ENCODE measurements at places on chromosomes 1 and 21.

GRCh38 chr1:197083474-197083873 is 16.4 kb upstream of the F13B start:
- DNase-seq, result no peak

- DNase-seq, result peak; percentile 98
Measured at GRCh38 chr1:12040457-12041051, 21.3 kb downstream of the MIIP start.

GRCh38 chr1:26079178-26079563 is 11.7 kb upstream of the TRIM63 start:
- no peak for DNase-seq

DNA sequence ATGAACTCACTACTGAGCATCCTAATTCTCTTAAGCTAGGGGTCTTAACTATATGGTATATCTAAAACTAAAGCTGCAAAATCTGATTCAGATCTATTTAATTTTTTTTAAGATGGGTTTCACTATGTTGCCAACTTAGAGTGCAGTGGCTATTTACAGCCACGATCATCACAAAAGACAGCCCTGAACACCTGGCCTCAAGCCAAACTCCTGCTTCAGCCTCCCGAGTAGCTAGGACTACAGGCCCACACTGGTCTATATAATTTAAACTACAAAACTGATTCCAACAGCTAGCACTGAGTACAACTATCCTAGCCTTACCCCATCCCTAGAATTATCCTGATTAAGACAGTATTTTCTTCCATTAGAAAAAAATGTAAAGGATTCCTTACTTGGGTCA is 37.1 kb downstream of the EIF4G3 start:
- DNase-seq, result no peak

DNA sequence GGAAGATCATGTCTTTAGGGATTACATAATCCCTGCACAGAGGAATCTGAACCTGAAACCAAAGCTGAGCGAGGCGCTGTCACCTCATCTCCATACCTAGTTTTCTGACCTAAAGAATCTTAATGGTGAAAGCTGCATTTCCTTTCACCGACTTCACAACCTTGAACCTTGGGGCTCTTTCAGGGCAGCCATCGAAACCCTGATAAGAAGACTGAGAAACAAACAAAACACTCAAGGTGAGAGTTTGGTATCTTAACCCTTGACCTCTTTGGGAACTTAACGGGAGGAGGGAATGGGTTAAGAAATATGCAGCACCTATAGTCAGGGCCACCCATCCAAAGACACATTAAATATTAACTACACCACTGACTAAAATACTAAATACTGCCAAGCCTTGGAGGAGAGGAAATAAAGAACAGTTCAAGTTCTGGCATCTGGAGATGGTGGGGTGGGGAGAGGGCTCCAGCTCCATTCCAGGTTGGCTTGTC is 2.0 kb downstream of the C1orf116 start:
- DNase-seq, result no peak

GRCh38 chr1:245512980-245513578 is 358.3 kb downstream of the KIF26B start:
- no peak for DNase-seq

DNA sequence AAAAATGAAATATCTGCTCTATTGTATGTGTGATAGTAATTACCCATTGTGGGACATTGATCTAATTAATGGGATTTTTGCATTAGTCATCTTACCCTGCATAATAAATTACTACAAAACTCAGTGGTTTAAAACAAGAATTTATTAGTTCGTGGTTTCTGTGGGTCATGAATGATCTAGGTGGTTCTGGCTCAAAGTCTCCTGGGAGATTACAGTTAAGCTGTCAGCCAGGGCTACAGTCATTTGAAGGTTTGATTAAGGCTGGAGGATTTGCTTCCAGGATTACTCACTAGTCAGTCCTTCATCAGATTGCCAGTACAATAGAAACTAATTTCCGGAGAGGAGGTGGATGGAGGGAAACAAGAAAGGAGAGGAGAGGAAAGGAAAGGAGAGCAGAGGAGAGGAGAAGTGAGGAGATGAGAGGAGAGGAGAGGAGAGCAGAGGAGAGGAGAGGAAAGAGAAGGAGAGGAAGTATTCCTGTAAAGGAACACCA is 60.4 kb upstream of the TNFSF4 start:
- DNase-seq, result no peak

DNA sequence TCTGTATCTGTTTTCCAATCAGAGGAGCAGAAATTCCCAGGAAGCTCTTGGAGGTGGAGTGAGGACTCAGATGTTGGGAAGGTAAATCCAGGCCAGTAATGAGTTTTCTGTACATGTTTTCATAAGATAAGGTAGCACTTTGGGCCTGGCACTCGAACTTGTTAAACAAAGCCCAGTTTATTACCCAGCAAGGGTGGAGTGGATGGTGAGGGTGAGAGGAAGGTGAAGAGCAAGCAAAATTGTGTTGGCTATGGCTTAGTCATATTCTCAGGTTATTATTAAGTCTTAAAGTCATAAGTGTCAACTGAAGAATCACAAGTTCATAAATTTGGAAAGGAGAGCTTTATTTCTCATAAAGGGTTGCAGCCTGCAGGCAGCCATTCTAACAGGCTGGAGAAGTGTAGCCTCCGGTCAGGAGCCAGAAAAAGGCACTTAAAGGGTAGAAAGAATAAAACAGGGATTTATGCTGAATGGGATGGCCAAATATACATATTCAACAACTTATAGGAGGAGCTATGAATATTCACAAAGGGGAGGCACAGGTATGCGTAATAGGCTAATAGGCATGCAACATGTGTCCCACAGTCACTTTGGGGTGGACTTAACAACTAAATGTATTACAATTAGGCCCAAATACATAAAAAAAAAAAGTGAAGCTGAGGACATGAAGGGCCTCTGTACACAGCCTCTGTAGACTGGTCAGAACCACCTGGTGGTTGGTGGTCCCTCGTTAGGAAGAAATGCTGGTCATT is 523.9 kb downstream of the LMO4 start:
- no peak for DNase-seq
